ENCODE measurements at places on chromosomes 11 and 22. TPM values are rescaled to one million over a fixed set of nuclear protein-coding genes. Genes with fewer than 3 reads are reported as not detected.

DNA sequence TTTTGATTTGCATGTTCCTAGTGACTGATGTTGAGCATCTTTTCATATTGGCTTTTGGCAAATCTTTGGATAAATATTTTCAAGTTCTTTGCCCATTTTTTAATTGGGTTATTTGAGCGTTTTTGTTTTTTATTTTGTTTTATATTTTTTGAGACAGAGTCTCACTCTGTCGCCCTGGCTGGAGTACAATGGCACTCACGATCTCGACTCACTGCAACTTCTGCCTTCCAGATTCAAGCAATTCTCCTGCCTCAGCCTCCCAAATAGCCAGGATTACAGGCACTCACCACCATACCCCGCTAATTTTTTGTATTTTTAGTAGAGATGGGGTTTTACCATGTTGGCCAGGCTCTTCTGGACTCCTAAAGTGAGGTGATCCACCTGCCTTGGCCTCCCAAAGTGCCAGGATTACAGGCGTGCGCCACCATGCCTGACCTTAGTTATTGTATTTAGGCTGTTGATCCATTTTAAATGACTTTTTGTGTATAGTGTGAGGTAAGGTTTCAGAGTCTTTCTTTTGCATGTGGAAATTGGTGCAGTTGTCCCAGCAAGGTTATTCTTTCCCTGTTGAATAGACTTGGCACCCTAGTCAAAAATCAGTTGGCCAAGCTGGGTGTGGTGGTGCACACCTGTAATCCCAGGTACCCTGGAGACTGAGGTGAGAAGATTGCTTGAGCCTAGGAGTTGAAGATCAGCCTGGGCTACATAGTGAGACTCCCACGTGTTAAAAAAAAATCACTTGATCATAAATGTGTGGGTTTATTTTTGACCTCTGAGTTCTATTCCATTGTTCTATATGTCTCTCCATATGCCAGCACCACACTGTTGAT is 23.7 kb upstream of the AIFM3 start:
- DNase-seq: no peak

GRCh38 chr11:89736566-89736965 is 26.5 kb downstream of the TRIM77 start:
- DNase-seq: no peak

- DNase-seq: no peak
Measured at GRCh38 chr11:48669146-48669545, 180.6 kb downstream of the OR4A47 start.

NAALADL1 gene
- total RNA-seq: 15.2 TPM

DNA sequence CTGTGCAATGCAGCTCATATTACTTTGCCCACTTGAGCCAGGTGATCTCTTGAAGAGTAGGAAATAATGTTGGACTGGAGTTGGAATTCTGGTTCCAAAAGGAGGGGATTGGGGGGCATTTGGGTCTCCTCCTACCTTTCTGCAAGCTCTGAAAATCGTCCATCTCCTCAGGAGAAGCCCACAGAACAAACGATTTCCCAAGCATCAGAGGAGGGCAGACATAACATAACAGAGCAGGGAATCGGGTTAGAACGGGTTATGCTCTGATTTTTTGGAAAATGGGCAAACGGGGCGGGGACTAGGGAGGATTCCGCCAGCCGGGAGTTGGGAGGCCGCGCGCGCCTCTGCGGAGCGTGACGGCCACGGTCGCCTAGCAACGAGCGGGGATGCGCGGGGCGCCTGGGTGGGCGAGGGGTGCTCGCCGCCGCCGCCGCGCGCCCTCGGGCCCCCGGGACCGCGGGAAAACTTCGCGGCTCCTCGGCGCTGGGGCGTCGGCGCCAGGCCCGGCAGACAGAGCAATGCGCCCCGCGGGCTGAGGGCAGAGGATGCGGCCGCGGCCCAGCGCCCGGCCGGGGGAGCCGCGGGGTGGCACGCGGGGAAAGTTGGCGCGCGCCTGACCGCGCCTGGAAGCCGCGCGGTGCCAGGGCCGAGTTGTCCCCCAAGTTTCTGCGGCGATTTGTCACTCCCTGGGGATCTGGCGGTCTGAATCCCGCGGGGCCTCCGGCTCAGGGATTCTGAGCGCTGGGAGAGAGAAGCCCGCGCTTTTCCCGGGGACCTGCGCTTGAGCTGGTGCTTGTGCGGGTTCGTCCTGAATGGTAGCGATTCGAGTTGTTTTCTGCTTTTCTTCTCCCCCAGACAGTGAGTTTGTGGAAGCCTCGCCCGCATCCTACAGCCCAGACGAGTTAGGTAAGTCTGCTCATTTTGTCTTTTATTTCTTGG is 27.8 kb upstream of the AMOTL1 start:
- no peak for DNase-seq

OR52W1 gene
- total RNA-seq: not detected

DNA sequence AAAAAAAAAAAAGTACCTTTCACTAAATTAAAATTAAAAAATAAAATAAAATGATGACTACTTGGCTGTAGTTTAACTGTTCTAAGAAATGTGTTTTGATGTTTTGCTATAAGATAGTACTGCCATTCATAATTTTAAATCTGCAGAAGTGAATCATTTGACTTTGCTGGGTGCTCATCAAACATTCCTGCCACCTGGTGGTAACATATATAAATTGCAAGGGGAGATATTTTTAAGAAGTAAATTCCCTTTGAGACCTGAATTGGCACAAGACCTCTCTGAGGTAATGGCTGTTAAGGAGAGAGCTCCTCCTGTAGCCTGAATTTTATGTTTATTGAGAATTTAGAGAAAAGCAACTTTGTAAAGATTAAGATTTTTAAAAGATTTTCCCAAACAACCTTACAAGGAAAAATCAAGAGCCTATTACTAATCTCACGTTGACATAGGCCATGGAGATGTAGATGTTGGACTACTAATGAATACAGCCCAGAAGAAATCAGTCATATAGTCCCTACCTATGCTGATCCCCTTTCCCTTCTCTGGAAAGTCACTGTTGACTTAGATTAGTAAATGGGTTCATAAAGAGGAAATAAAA is 11.9 kb upstream of the NARS2 start:
- DNase-seq: no peak

SMTNL1 gene
- not detected for total RNA-seq

- DNase-seq: no peak
Measured at GRCh38 chr11:61842528-61842820, 14.4 kb downstream of the FADS2 start.

GRCh38 chr22:39384750-39385480 is 14.7 kb upstream of the TAB1 start:
- no peak for DNase-seq

DNA sequence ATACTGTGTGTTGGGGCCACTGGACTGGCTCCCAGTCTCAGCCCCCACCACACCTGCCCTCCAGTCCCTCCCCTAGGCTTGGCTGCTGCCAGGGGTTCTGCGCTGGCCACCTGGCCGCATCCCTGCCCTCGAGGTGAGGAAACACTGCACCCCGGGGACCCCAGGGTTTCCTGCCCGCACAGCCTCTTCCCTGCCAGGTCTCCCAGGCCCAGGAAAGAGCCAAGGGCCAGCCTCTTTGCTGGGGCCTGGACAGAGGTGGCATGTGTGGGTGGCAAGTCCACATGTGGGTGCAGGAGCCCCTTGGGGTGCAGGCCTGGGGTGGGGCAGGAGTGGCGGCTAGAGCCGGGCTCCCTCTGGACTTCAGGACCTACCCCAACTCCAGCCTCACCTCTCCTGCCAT is 2.5 kb downstream of the EPS8L2 start:
- no peak for DNase-seq

GRCh38 chr22:24894998-24895397 is 51.5 kb downstream of the LHFPL7 start:
- DNase-seq: peak; percentile 88
